ENCODE measurements at places on chromosomes 1 and 21.

DNA sequence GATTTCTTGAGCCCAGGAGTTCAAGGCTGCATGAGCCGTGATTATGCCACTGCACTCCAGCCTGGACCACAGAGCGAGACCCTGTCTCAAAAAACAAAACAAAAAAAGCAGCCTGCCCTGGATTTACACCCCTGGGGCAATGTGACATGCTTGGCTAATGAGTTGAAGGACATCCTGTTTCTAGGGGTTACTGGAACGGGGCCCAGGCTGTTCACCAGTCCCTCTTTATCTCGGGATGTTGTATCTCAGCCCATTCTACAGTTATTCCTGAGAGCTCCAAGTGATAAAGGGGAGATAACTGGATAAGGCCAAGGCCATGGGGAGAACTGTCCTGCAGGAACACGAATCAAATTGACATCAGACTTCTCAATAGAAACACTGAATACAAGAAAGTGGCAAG lies 21.7 kb upstream of the S100A2 start:
- no peak for DNase-seq

GRCh38 chr1:203807196-203807595 lies 11.8 kb downstream of the ZBED6 start:
- no peak for DNase-seq

- DNase-seq: no peak
Observed at GRCh38 chr1:242205622-242206489, 207.0 kb upstream of the MAP1LC3C start.

- no peak for DNase-seq
Observed at GRCh38 chr1:63189677-63190076, 132.7 kb upstream of the FOXD3 start.
